LoVo (cell line): ENCODE measurements at places on chromosomes 2 and 18.

- DNase-seq = no peak
Observed at GRCh38 chr2:45930396-45930792, 278.9 kb downstream of the PRKCE start.

- no peak for DNase-seq
Observed at GRCh38 chr2:215622837-215623236, 187.0 kb upstream of the FN1 start.

DNA sequence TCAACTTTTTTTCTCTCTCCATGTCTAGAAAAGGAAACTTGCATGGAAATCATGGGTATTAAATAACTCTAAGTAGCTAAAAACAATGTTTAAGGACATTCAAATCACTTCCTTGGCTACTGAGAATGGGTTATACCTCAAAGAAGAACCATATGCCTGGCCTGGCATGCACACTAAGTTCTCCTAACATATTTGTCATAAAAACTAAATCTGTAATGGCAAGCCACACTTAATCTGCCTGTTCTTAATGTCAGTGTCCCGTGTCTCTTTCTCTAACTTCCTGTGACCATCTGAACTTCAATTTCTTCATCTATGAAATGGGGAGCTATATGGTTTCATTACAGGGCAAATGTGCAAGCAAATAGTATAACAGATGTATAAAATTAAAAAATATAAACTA lies 11.1 kb downstream of the PDE1A start:
- no peak for DNase-seq

DNA sequence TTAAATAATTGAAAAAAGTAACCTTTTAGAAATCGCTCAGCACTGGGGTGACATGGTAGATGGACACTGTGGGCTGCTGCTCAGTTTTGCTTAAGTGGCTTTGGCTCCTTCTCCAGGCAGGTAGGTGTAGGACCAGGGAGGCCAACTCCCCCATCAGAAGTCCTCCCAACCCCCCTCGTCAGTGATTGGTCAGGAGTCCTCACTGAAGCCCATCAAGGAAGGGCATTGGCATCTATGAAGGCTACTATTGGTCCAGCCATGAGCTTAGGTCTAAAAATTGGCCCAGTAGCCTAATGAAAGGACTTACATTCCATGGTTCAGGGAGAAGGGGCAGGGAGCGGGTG lies 34.7 kb downstream of the ST3GAL5 start:
- DNase-seq = no peak

- no peak for DNase-seq
Observed at GRCh38 chr2:85755122-85756027, 1.6 kb downstream of the ATOH8 start.

GRCh38 chr2:28390746-28391563 lies 1.7 kb upstream of the FOSL2 start:
- DNase-seq = peak; percentile 68

GRCh38 chr2:224731665-224732064 lies 15.5 kb upstream of the CCDC195 start:
- no peak for DNase-seq

DNA sequence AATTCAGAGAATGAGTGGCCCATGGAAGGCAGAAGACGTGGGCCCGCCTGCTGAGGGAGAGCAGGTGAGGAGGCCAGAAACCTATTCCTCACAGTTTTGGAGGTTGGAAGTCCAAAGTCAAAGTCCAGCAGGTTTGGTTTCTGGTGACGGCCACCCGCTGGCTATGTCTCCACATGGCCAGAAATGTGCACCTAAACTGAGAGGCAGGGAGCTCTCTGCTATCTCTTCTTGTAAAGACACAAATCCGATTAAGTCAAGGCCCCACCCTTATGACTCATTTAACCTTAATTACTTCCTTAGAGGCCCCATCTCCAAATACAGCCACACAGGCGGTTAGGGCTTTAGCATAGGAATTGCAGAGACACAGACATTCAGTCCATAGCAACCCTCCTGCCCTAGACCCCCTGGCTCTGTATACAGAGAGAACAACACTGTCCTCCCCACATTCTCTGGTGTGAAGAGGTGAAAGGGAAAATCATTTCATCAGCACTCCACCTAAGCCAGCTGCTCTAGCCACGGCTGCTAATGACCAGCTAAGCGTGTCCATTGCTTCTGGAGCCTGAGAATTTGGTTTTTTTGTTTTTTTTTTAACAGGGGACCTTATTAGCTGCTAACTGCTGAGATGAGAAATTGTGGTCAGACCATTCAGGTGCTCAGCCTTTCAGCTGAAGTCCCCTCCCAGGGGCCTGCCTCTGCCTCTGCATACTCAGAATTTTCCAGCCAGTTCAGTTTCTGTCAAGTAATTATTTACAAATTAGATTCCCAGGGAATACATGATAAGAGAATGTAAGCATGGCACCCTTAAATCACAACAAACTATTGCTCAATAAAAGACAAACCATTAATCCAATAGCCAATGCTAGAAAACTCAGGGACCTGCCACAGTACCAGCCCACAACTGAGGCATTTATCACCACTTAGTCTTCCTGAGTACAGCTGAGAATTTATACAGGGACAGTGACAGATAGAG lies 368.7 kb upstream of the ID2 start:
- peak; percentile 86 for DNase-seq

GRCh38 chr2:158755310-158756087 lies 39.6 kb upstream of the DAPL1 start:
- DNase-seq = no peak

GRCh38 chr2:25854613-25855012 lies 23.7 kb downstream of the ASXL2 start:
- no peak for DNase-seq

DNA sequence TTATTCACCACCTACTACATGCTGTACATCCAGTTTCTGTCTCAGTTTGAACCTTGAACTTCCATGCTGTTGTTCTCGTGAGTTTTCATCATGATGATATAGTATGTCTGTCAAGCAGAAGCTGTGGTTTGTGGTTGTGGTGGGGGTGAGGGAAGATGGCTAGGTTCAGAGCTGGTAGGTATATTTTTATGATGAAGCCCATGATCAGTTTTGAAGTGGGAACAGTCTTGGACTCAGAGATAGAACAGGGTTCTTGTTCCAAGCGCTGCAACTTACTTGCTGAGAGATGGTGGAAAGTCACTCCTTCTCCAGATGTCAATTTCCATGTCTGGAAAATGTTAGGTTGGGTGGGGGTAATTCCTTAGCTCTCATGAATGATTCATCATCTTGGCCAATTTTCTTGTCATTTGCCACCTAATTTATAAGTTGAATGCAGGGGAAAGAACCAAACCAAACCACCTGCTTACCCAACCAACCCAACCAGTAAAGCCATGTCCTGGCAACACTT lies 21.6 kb downstream of the PMAIP1 start:
- DNase-seq = no peak

GRCh38 chr18:23995180-23995579 lies 19.4 kb upstream of the TTC39C start:
- DNase-seq = no peak

DNA sequence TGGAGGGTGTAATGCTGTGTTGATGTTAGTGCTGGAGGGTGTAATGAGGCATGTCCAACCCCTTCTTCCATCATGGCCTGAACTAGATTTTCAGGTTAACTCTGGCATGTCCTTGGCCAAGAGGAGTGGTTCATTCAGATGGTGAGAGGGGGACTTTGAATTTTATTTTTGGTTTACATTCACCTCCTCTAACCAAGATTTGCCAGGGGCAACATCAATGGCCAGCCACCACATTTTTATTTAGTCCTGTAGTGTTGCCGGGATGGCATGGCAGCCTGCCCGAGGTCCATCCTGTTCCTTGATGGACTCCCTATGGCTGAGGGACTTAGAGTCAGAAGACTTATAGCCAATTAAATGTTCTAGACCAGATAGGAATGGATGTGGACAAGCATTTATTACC lies 484.6 kb upstream of the HS6ST1 start:
- no peak for DNase-seq

DNA sequence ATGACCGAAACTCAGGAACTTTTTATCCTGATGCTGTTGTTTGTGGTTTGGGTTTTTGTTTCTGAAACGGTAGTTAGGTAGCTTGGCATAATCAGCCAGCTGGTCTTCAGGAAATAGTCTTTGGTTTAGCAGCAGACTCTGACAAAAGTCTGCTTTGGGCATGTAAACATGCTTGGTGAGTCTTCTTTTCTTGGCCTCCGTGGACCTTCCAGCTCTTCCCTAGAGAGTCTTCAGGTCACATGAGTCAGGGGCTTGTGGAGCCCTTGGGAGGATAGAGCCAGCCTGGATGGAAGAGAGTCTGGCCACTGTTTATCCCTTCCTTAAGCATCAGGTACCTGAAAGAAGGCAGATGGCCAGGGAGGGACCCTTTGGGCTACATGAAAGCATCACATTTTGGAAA lies 154.5 kb downstream of the MGAT5 start:
- DNase-seq = no peak

DNA sequence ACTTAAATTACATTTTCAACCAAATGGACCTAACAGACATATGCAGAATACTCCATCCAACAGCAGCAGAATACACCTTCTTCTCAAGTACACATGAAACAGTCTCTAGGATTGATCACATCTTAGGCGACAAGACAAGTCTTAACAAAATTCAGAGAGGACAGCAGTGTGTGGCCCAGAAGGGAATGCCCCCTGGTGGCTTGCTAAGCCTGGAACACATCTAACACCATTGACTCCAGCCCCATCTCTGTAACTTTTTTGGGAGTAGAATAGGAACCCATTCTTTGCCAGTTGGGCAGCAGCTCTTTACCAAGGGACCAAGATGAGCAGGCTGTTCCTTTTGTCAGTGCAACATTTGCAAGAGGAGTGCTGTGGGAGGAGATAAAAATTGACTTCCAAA lies 249.9 kb downstream of the PLCL1 start:
- DNase-seq = no peak

DNA sequence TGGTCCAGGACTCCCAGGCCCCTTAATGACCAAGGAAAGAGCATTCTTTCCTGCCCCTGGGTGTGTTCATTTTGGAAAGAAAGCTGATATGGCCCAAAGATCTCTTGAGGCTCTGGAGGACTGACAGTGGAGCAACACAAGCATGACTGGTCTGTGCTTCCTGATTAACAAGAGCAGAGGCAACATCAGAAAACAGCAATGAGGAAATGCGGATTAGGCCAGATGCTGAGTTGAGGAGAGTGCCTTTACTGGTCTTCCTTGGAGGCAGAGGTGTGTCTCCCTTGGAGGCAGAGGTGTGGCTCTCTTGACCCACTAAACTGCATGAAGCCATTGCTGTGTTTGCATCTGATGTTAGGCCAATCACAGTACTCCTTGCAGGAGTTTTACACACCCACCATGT lies 19.9 kb downstream of the IL36B start:
- DNase-seq = no peak

- no peak for DNase-seq
Observed at GRCh38 chr2:201194097-201194496, 11.2 kb downstream of the CASP10 start.

GRCh38 chr2:104870100-104870975 lies 16.4 kb downstream of the POU3F3 start:
- DNase-seq = no peak

DNA sequence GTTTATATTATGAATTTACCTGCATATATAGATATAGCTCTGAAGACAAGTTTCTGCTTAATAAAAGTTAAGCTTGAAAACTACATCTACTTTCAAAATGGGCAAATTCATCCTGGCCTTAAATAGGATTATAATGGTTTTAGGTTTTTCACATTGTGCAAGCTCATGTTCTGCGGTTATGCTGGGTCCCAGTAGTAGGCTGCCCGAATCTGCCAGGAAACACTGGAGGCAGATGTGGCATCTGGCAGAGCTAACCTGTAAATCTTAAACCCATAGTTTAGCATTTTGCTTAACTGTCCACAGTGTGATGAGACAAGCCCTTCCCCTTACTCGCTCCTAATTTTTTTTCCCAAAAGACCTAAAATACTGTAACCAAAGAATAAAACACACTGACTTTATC lies 234.2 kb downstream of the TCF4 start:
- no peak for DNase-seq

DNA sequence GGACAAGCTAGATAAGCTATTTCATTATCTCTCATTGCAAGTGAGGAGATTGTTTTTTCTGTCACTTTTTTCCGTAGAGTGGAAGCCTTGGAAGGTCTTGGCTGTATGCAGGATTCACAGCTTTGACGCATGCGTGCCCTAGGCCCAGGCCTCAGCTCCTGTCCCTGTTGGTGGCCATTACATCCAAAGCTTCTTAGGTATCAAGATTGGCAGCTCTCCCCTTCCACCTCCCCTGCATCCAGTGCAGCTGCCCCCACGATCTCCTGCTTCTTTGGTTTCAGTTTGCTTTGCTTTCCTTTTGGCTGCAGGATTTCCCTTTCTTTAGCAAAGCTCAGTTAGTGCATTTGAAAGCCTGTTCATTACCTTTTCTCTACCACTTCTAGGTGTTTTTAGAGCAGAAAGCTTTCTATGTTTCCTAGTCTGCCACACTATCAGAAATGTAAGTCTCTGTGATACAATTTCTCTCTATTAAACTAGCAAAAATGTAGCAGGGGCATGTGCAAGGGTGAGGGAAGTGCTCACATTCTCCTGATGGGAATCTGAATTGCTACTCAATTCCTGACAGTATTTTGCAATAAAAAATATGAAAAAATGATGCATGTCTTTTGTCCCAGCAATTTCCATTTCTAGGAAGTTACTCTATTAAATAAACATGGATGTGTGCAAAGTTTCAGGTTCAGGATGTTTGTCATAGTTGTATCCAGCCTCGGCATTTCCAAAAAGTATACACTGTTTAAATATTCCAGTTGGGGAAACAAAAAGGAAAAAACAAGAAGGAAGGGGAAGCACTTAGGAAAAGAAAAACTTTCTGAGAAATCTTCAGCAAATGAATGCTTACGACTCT lies 91.2 kb downstream of the LIPG start:
- DNase-seq = no peak

GRCh38 chr2:42554392-42554791 lies 14.0 kb upstream of the MTA3 start:
- DNase-seq = no peak

- DNase-seq = no peak
Observed at GRCh38 chr2:89845532-89845931, 1154.1 kb downstream of the RPIA start.
